Activated T-cell treated with anti-CD3 and anti-CD28 coated beads, Interleukin-2, amount 50 U/mL, for 72 hours (primary cell): ENCODE measurements at places on chromosomes 13 and 19.

- DNase-seq: no peak
Measured at GRCh38 chr19:28358633-28359032, 854.3 kb downstream of the UQCRFS1 start.

GRCh38 chr19:7000333-7000732 is 20.9 kb downstream of the MBD3L2B start:
- DNase-seq: no peak

DNA sequence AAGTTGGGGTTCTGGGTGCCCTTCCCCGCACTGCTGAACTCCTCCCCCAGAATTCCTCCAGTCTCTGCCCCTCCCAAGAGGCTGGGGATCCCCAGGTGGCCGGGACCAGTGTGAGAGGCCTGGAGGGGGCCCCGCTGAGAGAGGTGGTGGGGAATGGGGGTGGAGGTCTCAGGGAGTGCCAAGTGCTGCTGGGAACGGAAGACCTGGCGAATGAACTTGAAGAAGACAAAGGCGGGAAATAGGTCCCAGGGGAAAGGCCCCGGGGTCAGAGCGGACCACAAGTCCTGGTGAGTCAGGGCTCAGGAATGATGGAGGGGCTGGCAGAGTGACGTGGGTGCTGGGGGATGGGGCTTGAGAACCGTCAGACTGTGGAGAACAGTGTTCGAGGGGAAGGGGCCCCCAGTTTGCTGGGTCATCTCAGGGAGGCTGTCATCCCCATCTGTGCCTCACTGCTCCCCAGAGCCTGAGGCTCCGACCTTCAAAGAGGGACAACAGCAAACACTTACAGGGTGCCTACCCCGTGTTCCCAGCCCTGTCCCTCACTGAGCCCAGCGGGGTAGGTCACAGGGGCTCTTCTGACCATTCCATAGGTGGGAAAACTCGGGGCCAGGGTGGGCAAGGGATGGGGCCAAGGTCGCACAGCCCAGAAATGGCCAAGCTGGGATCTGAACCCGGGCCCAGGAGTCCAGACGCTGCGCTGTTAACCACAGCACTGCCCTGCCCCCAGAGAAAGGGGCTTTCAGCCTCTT is 16.0 kb upstream of the SEMA6B start:
- peak; percentile 33 for DNase-seq

GRCh38 chr13:53131361-53131760 is 102.7 kb downstream of the OLFM4 start:
- DNase-seq: no peak

- no peak for DNase-seq
Measured at GRCh38 chr19:54209811-54210494, 9.3 kb downstream of the RPS9 start.

DNA sequence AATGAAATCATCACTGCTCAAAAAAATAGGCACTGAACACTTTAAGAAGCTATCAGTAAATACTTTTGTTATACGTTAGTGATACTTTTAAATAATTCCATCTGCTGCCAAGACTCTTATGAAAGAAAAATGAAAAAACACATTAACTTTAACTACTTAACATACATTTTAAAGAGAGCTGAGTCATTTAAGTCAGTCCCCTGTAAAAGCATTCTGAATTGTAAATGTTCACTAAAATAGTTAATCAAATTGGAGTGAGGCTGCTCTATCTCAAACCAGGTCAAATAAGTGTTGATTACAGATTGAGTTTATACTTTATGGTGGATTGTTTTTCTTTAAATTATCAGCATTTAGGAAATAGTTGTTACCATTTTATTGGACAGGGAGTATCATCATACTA is 274.2 kb downstream of the MYO16 start:
- no peak for DNase-seq

DNA sequence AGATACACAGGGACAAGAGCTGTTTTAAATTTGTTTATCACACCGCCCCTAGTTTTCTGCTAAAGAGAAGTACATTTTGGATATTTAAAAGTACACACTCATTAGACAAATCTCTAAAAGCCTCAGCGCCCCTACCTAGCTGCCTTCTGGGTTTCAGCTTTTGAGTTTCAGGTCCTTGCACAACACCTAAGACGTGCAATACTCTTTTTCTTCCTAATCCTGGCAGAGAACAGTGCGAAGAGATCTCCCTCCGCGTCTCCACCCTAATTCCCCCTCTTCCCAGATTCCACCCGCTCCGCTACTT is 421 bp upstream of the KLF5 start:
- DNase-seq: no peak

DNA sequence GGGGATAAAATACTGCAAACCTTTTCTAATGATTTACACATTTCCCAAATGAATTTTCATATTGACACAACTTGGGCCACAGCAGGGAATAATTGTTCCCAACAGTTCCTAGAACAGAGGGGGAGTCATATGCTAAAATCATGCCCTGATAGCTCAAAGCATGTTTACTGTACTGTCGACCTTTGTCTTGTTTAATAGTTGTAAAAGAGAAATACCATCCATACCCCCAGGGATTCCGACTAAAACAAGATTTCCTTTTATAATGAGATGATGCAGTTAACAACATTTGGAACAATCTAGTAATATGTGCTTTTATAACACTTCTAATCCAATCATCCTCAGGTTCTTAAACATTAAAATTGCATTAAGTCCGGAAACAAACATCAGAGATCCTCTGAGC is 759.7 kb downstream of the OLFM4 start:
- DNase-seq: no peak

GRCh38 chr13:59176775-59177174 is 987.0 kb downstream of the DIAPH3 start:
- DNase-seq: no peak

DNA sequence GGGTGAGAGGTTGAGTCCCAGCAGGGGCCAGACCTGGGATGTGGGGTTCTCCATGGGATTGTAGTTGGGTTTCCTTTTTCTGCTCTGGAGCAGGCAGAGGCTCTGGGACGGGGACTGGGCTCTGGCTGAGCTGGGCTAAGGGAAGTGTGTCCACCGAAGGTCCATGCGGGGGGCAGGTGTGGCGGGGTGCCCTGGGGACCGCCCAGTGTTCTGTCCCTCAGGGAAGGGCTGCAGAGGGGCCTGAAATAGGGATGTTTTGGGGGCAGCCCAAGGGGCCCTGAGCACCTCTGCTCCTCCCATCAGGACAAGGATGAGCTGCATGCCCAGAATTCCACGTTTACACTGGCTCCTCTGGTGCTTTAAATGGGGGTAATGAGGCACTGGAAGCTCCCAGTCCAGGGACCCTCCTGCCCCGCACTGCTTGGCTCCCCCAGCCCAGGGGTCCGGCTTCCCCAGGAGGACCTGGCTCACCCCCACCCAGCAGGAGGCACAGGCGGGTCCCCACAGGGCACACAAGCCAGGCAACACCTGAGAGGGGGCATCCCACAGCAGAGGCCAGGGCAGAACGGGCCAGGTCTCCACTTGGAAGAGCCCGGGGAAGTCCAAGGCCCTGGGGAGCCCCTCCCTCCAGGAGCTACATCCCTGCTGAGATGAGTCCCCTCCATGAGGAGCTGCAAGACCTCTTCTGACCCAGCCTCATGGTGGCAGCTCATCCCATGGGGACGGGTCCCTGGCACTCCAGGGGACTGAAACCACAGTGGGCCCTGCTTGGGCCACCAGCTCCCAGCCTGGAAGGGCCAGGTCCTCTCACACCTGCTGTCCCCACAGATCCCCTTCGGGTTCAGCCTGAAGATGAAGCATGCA is 14.7 kb upstream of the ZNF14 start:
- no peak for DNase-seq

DNA sequence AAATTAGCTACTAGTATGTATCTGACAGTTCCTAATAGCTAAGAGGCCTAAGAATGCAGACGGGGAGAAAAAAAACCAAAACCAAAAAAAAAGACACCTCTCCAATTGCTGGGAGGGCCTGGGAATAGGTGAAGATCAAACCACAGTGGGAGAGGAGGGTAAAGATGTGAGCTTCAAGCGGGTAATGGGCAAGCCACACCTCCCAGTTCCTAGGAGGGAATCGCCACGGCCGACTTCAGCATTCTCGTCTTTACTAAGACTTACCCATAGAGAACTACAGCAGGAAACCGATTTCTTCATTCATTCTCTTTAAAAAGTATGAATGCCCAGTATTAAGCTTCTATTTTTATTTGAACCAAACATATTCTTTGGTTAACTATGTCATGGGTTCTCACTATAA is 5.6 kb upstream of the EEF1AKMT1 start:
- DNase-seq: no peak

DNA sequence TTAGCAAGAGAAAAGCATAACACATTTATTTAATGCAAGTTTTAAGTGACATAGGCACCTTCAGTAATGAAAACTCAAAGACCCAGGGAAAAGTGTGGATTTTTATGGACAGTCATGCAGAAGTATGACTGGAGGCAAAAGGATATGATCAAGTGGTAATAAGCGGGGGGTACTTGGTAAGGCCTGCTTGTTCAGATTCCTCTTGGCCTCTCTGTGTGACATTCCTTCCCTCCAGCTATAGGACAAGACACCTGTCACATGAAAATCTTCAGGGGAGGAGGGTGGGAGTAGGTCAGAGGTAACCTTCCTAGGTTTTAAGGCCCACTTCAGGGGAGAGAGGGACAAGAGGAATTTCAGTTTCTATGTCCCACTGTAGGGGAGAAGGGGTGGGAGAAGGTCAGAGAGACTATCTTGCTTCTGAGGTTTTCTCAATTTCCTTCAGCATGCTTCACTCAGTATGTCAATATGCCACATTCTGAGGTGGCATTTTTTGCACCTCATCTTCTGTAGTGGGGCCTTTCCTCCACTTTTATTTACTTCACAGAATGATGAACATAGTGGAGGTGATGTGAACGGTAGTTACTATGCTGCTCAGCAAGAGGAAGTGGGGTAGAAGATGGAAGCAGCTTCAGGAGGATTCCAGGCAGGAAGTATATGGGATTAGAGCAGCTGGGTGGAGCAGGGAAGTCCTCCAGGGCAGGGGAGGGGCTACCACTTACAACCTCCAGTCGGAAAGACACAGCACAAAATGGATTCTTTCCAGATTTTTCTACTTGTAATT is 73.2 kb upstream of the RFC3 start:
- DNase-seq: no peak

DNA sequence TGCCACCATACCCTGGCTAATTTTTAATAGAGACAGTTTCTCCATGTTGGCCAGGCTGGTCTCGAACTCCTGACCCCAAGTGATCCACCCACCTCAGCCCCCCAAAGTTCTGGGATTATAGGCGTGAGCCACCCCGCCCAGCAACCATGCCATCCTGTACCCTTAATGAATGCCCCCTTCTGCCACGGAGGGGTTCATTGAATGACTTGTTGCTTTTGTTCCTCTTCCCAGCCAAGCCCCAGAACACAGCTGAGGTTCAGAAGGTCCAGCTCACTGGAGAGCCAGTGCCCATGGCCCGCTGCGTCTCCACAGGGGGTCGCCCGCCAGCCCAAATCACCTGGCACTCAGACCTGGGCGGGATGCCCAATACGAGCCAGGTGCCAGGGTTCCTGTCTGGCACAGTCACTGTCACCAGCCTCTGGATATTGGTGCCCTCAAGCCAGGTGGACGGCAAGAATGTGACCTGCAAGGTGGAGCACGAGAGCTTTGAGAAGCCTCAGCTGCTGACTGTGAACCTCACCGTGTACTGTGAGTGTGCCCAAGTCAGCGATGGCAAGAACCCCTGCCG is 6.0 kb downstream of the PVR start:
- DNase-seq: no peak

DNA sequence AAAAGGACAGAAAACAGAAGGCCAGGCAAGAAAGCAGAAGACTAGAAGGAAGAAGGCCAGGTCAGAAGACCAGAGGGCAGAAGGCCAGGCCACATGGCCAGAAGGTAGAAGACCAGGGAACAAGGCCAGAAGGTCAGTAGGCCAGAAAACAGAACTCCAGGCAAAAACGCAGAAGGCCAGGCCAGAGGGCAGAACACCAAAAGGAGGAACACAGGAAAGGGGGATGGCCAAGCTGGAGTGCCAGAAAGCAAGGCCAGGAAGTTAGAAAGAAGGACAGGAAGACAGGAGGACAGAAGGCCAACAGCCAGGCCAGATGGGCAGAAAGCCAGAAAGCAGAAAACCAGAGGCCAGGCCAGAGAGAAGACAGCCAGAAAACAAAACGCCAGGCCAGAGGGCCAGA is 185.4 kb downstream of the TUBA3C start:
- no peak for DNase-seq

- DNase-seq: no peak
Measured at GRCh38 chr13:25330541-25330940, 29.1 kb downstream of the NUP58 start.

GRCh38 chr13:113855931-113856715 is 7.8 kb downstream of the GAS6 start:
- no peak for DNase-seq

DNA sequence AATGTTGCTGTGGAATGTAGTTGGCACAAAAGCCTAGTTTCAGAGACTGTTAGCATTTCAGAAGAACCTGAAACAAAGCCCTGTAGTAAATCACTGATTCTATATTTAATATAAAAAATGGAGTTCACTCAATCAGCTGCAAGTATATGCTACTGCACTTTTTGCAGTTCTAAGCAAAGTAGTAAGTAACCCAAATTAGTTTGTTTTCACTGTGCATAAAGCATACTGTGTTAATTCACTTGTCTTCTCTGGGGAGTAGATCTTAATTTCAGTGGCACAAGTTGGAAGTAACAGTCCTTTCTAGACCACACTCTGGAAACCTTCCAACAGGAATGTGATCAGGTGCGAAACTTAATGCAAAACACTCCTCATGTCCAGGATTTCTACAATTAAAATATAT is 139.3 kb downstream of the DACH1 start:
- DNase-seq: no peak

GRCh38 chr13:20482787-20483186 is 42.9 kb downstream of the CRYL1 start:
- no peak for DNase-seq

DNA sequence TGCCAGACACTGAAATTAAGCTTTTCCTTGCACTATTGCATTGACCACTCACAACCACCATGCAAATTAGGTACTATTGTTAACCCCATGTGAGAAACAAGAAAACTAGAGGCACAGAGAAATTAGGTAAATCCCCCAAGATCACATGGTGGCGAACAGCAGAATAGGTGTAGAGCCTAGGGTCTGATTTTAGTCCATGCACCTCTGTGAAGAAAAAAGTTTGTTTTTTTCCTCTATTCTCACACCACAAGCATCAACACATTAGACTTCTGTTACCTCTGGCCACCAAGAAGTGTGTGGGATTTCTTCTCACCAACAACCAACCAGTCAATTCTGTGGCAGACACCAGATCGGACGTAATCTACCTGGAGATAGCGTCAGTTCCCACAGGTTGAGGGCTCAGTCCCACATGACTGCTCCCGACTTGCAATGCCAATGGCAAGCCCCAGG is 391.9 kb downstream of the COG6 start:
- no peak for DNase-seq

- no peak for DNase-seq
Measured at GRCh38 chr13:21934284-21934683, 263.4 kb downstream of the FGF9 start.
